Islet precursor cell (in vitro differentiated cells): ENCODE measurements at places on chromosomes 5 and 9.

DNA sequence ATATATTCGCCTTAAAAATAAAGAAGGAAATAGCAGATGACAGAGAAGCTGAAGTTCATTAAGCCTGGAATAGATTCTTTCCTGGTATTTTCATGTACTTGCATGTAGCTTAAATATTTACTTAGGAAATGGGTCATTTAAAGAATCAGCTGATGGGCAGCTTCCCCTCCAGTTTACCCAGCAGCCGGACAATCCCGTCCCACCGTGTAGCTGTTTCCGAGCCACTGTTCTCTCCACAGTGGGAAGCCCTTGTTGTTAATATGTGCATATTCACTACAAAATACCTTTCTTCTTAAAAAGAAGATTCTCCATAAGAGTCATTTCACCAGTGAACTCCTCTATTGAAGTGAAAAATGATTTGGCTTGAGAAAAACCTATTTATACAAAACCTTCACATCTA lies 187.0 kb downstream of the FANCC start:
- no peak for DNase-seq

GRCh38 chr5:92907938-92908606 lies 672.9 kb downstream of the NR2F1-AS1 start:
- no peak for DNase-seq

GRCh38 chr5:68134033-68134668 lies 81.4 kb upstream of the PIK3R1 start:
- no peak for DNase-seq

DNA sequence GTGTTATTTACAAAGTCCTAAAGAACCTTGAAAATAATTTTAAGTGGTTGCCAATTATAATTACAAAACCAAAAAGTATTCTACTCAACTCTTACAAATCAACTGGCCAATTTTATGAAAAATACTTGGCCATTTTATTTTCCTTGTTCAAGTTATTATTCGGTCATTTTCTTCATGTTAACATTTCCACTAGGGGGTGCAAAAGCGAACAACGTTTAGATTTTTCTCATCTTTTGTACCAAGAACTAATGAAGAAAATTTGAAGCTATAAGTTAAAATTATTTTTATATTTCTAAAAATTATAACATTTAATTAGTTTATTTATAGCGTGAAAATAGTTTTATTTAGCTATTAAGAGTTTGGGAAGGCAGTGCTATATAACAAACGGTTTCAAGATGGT lies 1453.3 kb downstream of the MAT2B start:
- no peak for DNase-seq

- DNase-seq: no peak
Measured at GRCh38 chr5:93601802-93602155, 18.8 kb downstream of the NR2F1 start.

GRCh38 chr9:84761137-84761808 lies 91.7 kb downstream of the NTRK2 start:
- no peak for DNase-seq

GRCh38 chr5:177445917-177446199 lies 756 bp upstream of the PRR7 start:
- DNase-seq: no peak

DNA sequence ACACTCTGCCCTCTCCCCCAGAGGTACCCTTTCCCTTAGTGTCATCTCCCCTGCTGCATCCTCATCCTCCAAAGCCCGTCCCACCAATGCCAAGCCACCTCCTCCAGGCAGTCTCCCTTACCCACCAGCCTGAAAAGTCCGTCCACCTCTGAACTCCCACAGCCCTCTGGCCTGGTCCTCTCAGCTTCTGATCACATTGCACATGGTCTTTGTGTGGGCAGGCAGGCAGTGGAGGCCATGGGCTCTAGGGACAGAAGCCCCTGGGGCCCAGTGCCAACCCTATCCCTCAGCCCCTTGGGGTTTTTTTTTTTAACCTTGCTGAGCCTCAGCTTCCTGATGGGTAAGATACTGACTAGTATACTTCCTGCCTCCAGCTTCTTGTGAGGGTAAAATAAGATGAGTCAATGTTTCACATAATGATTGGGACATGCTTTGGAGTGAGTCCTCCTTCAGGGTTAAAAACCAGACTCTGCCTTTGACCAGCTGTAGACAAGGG lies 19.4 kb downstream of the CSF1R start:
- no peak for DNase-seq

DNA sequence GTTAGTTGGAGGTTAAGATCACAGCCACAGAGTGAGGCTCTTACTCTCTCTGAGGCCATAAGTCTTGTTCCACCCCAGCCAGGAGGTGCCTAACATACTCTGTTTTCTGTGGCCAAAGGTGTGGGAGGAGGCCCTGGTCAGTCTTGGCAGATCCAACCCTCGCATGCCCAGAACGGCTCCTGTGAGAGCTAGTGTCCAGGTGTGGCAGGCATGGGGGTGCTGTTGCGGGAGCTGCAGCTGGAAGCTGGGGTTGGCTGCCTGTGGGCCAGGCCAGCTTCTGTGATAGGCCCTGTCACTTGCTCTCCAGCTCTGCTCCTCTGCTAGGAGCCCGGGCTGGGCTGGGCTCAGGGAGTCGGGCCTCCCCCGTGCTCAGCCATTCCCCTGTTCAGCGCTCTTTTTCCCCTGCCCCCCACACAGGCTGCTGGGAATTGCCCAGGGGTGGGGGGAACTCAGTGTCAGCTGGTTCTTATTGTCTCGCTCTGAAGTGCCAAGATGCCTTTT lies 31.6 kb downstream of the IER5L start:
- DNase-seq: no peak

DNA sequence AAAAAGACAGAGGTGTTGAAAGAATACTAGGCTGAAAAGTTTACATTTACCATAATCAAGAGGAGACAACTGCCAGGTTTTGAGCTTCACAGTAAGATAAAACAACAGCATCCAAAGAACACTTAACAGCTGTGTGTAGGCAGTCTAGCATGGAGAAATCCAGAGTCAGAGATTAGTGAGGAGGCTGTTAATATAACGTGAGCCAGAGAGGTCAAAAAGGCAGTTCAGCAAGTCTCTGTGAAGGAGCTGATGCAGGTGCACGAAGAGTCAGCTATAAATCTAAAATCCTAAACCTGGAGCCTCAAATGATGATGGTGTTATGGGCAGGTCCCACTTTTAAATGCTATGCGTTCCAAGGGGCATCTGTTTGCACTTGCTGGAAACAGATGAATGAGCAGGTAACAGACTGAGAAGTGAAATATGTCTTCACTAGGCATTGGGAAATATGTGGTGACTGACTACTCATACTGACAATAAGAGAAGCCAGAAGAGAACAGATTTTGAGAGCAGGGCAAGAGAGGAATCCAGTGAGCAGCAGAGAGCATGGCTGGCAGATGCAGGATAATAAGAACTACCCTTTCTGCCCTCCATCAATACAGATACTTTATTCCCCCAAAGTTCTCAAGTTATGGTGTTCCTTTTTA lies 8.7 kb downstream of the APTX start:
- no peak for DNase-seq

- no peak for DNase-seq
Measured at GRCh38 chr5:136143312-136143711, 10.7 kb downstream of the SMAD5 start.

DNA sequence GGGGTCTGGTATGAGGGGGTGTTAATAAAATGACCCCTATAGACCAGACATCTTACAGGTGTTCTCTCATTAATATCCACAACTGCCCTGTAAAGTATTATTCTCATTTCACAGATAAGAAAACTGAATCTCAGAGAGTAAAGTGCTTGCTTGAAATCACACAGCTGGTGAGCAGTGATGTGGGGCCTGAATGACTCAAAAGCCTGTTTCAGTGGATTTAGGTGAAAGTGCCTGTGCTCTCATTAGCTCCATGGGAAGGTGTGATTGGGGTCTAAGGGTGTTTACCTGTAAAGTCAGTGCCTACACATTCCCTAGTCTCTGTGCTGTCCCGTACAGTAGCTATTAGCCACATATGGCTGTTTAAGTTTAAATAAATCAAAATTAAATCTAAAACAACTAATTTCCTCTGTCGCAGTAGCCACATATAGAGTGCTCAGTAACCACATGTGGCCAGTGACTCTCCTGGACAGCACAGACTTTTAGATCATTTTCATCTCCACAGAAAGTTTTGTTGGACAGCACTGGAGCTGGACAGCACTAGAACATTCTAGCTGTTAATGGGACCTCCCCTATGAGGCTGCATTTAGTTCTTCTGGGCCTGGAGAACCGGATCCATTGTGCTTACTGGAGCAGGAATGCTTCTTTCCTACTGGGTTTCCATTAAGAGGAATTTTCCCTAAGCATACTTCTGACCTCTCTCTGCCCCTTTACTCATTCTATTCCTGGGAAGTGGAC lies 52.5 kb upstream of the SEMA6A start:
- no peak for DNase-seq

DNA sequence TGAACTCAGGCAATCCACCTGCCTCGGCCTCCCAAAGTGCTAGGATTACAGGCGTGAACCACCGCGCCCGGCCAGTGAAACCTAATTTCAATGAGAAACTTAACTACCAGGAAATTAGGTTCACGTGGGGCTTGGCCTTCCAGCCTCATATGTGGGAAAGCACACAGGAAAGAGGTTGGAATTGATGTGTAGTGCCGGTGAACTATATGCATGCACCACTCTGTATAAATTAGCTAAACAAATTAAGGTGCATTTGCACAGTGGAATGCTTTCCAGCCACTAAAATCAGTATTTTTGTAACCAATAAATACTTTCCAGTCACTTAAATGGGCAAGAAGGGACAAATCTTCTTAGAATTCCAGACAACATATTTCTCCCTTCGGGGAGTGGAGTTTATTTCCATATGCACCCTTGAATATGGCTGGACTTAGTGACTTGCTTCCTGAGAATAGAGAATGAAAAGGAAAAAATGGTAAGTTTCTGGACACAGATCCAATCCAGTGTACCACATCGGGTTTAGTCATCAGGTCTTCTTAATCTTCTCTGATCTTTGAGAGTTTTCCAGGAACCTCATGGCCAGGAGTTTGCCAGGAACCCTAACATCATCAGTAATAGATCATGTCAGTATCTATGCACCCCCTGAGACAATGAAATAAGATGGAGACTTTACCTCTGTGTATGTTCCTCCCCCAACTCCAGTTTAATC lies 24.9 kb downstream of the ATOX1 start:
- peak; percentile 13 for DNase-seq

DNA sequence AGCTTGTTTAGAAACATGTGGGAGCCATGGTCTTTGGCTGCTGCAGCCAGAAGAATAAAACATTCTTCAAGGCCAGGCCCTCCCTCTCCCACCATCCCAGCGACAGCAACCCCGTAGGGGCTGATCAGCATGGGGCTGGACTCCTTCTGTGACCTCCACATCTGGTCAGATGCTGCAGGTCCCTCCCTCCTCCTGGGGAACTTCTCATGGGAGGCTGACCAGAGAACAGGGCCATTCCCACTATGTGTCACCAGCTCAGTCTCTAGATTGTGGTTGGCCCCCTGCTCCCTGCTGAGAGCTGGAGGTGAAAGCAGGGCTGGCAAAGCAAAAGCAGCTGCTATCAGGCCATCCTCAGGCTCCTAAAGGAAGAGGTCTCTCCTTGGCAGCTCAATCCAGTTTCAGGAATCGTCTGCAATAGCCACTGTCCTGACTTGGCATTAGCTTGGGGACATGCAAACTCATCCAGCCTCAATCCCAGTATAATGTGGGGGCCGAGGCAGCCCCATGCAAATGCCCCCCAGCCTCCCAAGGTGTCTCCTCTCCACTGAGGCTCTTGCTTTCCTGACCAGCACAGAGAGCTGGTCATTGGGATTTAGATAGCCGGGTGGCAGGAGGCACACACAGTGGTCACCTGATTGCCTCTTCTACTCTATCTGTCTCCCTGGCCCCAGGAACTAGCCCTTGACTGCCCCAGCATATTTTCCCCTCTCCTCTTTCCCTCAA lies 81.5 kb downstream of the NRG2 start:
- DNase-seq: no peak

- DNase-seq: no peak
Measured at GRCh38 chr5:160286947-160287346, 25.4 kb downstream of the CCNJL start.

DNA sequence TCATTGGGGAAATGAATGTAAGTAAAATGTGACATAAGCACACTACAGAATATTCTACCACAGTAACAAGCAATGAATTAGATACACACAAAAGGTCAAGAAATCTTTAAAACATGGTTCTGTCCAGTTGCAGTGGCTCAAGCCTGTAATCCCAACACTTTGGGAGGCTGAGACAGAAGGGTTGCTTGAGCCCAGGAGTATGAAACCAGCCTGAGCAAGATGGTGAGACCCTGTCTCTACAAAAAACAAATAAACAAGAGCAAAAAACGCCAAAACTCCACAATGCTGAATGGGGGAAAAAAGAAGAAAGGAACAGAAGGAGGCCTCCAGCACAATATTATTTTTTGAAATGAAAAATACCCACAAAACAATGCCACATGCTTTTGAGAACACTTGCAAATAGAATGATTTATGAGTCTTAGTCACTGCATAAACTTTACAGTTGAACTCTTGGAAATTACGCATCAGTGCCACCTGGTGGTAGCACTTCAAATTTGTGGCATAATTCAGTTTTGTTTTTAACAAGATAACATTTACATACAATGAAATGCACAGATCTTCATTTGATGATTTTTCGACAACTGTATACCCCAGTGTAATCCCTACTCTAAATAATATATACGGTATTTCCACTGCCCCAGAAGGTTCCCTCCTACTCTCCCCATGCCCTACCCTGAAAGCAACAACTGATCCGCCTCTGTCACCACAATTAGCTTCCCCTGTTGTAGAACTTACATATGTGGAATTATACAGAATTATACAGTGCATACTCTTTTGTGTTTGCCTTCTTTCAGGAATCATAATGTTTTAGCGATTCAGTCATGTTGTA lies 14.4 kb upstream of the SPINK4 start:
- peak; percentile 68 for DNase-seq

GRCh38 chr5:125044491-125045282 lies 298.2 kb upstream of the ZNF608 start:
- no peak for DNase-seq

DNA sequence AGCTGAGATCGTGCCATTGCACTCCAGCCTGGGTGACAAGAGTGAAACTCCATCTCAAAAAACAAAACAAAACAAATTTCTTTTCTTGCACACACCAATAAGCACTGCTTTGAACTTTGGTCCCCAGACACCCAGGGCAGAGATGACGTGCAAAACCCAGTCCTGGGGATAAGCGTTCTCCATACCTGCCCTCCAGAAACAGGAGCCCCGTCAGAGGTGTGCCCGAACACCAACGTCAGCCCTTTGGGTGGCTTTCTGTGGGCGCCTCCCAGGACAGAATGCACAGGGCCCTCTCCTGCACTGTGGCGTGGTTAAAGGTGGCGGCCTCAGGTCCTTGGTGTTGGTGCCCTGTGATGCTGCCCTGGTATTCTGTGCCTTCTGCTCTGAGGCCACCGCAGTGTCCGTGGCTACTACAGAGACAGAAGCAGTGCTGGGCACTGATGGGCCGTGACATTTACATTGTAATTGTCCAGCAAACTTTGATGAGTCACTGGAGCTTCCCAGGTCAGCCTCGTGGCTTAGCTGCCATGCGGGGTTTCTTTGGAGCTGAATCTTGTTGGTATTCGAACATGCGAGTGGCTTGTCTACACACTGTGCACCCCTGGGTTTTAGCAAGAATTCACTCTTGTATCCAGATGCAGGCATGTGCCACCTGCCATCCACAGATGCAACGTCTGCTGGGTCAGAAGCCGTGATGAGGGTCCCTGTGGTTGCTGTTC lies 9.8 kb downstream of the PPP1R26 start:
- DNase-seq: no peak
